ENCODE measurements at places on chromosomes 13 and 19. TPM values are rescaled to one million over a fixed set of nuclear protein-coding genes. Genes with fewer than 3 reads are reported as not detected.

DACT3 gene
- total RNA-seq, result 0.56 TPM

TEX26 gene
- not detected for total RNA-seq

PROZ gene
- not detected for total RNA-seq

KLK1 gene
- 0.59 TPM for total RNA-seq

IL4I1 gene
- total RNA-seq, result 2.0 TPM

GRIK5 gene
- 0.68 TPM for total RNA-seq

ZNF28 gene
- total RNA-seq, result 17.4 TPM

GPR4 gene
- total RNA-seq, result not detected

ZNF814 gene
- 26.9 TPM for total RNA-seq

ONECUT3 gene
- 0.03 TPM for total RNA-seq

ADAMTS10 gene
- total RNA-seq, result 103 TPM

LILRA6 gene
- 0.43 TPM for total RNA-seq

MCEMP1 gene
- total RNA-seq, result not detected

AP1M2 gene
- not detected for total RNA-seq

ADM5 gene
- 3.5 TPM for total RNA-seq

CYP4F2 gene
- not detected for total RNA-seq

LRRC63 gene
- total RNA-seq, result 0.53 TPM

WDR83 gene
- total RNA-seq, result 19.8 TPM

LILRB3 gene
- 1.1 TPM for total RNA-seq

LPAR6 gene
- 74.2 TPM for total RNA-seq

ZNF420 gene
- total RNA-seq, result 26.6 TPM

PLVAP gene
- total RNA-seq, result 0.23 TPM

PLEKHG2 gene
- 88.1 TPM for total RNA-seq

ZNF57 gene
- 6.0 TPM for total RNA-seq

ATP12A gene
- not detected for total RNA-seq

All from T-cell (primary cell).